ENCODE measurements at places on chromosomes 7 and 10.

DNA sequence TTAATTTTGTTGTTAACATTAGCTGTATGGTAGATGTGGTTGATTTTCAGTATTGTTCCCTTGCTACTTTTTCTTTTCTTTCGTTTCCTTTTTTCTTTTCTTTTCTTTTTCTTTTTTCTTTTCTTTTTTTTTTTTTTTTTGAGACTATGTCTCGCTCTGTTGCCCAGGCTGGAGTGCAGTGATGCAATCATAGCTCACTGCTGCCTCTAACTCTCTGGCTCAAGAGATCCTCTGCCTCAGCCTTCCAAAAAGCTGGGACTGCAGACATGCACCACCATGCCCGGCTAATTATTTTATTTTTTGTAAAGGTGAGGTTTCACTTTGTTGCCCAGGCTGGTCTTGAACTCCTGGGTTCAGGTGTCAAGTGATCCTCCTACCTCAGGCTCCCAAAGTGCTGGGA is 14.4 kb downstream of the SLC26A3 start:
- no peak for DNase-seq

GRCh38 chr7:26351171-26351570 is 59.5 kb downstream of the SNX10 start:
- no peak for DNase-seq

- no peak for DNase-seq
These were observed 50.0 kb downstream of the PRTFDC1 start for GRCh38 chr10:24902400-24902728.

DNA sequence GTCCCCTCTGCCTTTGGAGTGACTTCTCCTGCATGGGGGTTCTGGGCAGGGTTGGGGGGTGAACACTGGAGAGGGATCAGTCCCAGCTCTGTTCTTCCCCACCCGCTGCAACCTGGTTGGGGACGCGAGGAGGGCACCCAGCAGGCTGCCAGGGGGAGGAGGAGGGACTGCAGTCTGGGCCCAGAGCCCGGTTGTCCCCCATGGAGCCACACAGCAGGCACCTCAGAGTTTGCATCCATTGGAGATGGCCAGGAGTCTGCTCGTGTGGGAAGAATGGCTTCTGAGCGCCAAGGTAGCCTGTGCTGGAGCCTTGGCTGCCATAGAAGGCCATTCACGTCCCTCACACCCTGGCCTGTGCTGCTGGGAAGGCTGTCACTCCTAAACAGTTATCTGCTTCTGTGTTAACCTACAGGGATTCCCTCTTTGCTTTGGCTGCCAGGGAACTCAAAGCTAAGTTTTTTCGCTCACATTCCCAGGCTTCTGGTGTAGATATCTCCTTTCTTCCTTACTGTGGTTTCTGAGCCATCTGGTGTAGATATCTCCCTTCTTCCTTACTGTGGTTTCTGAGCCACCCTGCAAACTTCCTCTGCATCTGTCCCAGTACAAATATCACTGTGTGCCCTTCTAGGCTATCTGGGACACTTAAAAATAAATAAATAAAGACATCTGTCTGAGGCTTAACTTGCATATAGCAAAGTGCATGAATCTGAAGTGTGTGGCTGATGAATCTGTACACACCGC is 133.7 kb downstream of the LHPP start:
- DNase-seq = no peak

DNA sequence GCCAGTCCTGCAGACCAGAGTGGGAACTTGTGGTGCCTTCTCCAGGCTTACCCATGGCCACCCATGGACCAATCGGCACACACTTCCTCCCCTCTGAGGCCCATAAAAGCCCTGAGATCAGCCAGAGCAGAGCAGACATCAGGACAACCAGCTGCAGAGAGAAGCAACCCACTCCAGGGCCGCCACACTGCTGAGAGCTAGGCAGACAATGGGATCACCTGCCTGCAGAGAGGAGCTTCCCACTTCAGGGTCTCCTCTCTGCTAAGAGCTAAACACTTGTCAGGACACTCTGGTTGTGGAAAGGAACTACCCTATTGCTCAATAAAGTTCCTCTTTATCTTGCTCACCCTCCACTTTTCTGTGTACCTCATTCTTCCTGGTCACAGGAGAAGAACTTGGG is 34.0 kb downstream of the C7orf25 start:
- DNase-seq = no peak

Data from naive thymus-derived CD8-positive, alpha-beta T cell (primary cell).